ENCODE measurements at places on chromosomes 3 and 15.

DNA sequence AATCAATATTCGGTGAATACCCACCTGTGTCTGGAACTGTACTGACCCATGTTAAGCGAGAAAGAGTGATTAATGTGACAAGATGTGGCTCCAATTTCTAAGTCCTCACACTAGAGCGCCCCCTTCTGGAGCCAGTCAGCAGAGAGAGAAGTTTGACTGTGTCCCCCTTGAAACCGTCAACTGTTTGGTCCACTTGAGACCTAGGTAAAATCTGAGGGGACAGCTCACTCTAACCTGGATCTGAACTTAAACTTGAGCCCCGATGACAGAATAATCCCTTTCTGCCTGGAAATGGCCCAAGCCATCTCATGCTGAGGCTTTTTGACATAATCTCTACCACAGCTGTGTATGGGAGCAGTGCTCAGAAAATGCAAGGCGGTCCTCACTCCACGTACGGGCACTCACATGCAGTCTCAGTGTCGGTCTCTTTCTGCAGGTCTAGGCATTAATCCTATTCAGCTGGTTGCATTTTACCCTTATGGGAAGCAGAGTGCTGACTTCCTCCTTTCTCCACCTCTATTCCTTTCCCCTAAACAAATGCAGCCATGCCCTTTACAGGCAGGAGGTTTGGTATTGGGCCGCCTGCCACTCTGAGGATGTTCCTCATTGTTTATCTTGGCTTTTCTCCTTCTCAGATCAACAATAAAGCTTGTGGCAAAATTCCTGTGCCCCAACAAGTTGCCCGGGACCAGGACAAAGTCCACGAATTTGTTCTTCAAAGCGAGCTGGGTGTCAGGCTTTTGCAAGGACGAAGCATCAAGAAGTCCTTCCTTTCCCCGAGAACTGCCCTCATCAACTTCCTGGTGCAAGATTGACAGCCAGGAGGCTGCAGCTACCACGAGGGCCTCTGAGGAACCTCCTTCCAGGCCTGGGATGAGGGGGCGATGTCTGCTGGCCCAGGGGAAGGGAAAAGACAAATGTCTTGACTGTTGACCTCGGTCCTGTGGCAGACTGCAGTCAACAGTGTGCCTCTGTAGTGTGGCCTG, 47.5 kb upstream of the LIMD1 start:
- no peak for DNase-seq

DNA sequence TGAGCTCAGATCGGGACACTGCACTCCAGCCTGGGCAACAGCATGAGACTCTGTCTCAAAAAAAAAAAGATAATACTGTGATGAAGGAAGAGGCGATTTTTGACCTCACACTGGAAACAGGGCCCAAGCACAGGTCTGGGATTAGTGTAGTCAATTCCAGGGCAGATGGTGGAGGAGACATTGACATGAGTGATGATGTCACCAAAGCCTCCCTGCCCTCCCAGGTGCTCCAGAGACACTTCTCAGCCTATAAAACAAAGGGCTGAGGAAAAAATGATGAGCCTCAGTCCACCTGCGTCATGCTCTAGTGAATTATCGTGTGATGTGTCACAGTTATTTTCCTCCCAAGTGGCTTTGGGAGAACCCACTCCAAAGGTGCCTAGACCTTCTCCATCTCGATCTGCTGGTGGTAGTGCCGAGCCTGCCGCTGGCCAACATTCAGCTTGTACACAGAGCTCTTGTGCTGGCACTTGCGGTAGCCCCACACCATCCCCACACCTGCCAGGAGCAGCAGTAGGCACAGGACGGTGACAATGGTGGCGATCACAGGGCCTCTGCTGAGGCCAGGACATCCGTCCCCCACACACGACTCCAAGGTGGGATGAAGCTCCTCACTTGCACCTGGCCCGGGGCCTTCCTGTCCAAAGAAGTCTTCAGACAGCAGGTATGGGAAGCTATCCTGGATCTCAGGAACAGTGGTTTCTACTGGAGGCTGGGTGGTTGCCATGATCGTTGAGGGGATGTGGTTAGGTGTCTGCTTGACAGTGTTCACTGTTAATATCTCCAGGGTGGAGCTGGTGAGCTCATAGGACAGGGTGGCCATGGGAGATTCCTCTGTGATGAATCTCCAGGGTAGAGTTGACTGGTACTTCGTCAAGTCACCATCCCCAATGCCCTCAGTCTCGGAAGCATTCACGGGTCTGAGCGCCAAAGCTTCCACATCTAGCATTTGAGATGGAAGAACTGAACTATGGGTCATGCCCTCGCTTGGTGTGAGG, 38.8 kb downstream of the CRTAP start:
- DNase-seq = no peak

DNA sequence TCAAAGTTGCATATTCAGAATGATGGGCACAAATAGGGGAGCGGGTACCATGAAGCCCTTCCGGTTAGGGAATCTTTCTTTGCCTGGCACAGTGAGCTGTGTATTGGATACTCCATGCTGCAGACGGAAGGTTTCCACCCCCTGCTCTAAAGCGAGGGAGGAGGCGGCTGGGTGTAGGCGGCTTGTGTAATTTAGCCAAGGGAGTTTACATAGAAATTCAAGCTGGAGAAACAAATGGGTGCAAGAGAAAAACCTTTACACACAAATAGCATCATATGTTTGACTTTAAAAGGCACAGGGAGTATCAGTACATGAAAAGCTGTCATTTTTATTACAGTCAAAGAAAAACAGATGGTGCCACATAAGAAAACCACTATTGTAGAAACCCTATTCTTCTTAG, 59.3 kb upstream of the ADCY5 start:
- DNase-seq = no peak

GRCh38 chr3:99126316-99126715, 224.8 kb upstream of the DCBLD2 start:
- no peak for DNase-seq

- DNase-seq = peak; percentile 44
These were observed 18.5 kb downstream of the ALDH1A3 start for GRCh38 chr15:100898152-100898490.

DNA sequence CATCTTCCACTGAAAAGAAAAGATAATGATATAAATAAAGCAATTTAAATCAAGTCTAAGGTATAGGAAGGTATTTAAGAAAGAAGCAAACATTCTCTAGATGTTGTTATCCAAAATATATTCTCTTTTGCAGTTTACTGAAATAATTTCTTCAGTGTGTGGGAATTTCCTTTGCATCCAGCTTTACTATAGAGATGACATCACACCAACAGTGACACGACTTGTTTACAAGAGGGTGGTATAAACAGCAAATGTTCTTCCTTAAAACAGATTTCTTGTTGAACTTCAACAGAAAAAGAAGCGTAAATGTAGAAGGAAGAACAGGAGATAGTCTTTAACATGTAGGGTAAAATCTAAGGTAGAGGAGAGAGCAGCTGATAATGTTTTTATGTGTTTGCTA, 202.5 kb downstream of the ROBO2 start:
- no peak for DNase-seq

DNA sequence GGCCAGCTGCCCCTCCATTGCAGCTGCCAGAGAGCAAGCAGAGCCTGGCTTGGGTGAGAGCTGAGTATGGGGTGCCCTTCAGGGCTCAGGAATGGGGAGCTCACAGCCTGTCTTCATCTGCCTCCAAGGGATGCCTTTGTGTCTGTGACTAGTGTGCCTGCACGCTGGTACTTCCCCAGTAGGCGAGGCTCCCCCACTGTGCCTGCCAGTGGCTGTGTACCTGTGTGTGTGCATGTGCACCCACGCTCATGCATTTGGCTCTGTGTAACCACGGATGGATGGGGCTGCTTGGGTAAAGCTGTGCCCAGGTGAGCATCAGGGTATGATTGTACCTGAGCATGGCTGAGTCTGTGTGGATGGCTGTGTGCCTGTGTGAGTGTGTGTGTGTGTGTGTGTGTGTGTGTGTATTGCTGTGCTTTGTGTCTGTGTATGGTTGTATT, 2.3 kb upstream of the GRM2 start:
- no peak for DNase-seq

DNA sequence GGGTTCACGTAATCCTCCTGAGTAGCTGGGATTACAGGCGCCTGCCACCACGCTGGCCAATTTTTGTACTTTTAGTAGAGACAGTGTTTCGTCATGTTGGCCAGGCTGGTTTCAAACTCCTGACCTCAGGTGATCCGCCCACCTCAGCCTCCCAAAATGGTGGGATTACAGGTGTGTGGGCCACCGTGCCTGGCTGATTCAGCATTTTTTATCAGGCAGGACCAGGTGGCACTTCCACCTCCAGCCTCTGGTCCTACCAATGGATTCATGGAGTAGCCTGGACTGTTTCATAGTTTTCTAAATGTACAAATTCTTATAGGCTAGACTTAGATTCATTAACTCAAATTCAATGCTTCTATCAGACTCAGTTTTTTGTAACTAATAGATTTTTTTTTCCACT, 9.4 kb downstream of the VHL start:
- DNase-seq = no peak

GRCh38 chr15:68871507-68871906, 50.8 kb upstream of the ANP32A start:
- no peak for DNase-seq

DNA sequence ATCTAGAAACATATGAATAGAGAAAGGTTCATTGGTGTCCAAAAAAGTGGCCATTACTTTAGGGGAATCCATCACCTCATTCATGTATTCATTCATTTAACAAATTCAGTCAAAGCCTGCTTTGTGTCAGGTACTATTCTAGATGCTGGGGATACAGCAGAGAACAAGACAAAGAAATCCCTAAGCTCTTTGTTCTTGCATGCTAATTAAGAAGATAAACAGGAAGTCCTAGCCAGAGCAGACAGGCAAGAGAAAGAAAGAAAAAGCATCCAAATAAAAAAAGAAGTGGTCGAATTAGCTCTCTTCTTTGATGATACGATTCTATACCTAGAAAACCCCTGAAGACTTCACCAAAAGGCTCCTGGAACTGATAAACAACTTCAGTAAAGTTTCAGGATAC, 12.4 kb upstream of the ZMAT3 start:
- DNase-seq = no peak

DNA sequence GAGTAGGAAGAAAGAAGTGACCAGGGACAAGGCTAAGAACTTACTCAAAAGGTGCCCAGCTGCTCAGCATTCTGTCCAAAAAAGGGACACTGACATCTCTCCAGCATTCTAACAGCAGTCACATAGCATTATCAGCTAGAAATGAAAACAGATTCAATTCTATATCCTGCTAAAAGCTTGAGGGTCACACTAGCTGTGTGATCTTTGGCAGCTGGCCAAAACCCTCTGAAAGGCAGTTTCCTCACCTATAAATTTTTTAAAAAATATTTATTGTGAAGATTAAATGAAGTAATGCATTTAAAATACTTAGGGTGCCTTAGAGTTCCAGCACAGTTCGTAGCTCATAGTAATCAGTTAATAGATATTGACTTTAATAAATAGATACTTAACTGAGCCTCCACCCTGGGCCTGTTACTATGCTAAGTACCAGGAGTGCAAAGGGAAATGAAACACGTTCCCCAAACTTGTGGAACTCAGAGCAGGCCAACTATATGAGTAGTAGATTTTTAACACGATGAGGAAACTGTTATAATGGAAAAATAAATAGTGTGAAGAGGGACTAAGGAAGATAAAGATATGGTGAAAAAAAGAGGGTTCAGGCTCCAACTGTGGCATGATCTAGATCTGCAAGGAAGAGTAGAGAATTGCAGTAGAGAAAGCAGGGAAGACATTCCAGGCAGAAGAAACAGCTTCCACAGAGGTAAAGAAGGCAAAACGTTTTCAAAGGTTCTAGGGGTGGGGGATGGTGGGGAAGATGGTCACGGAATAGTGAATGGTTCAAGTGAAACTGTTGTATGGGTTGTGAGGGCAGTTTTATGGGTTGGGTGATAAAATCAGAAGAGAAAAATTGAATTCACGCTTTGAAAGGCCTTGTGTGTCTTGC, 11.4 kb downstream of the CD86 start:
- no peak for DNase-seq

GRCh38 chr3:141255137-141255845, 23.7 kb downstream of the PXYLP1 start:
- no peak for DNase-seq

DNA sequence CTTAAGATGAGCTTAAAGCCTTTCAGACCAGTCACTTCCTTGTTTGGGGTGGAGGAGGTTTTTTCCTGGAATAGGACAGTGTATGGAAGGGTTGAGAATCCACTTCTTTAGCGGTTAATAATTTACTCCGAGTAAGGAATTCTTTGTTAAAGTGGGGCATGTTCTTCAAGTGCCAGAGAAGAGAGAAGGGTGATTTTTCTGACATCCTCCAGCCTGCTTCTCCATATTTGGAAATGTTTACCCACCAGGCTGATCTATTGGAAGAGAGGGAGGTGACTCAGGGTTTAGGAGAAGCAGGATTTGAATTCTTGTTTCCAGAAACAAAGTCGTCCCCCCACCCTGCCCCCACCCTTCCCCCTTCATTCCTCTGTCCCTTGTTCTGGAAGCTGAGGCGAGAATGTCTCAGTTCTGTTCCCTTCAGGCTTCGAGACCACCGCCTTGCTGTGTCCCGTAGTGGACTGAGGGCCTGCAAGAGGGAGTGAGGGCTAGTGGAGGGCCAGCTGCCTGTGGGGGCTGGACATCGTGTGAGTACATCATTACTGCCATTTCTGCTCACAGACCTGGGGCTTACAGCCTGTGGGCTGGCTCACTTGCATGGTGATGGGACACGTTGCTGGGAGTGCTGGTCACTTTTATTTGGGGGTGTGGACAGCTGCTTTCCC, 58.5 kb downstream of the LPP start:
- no peak for DNase-seq

DNA sequence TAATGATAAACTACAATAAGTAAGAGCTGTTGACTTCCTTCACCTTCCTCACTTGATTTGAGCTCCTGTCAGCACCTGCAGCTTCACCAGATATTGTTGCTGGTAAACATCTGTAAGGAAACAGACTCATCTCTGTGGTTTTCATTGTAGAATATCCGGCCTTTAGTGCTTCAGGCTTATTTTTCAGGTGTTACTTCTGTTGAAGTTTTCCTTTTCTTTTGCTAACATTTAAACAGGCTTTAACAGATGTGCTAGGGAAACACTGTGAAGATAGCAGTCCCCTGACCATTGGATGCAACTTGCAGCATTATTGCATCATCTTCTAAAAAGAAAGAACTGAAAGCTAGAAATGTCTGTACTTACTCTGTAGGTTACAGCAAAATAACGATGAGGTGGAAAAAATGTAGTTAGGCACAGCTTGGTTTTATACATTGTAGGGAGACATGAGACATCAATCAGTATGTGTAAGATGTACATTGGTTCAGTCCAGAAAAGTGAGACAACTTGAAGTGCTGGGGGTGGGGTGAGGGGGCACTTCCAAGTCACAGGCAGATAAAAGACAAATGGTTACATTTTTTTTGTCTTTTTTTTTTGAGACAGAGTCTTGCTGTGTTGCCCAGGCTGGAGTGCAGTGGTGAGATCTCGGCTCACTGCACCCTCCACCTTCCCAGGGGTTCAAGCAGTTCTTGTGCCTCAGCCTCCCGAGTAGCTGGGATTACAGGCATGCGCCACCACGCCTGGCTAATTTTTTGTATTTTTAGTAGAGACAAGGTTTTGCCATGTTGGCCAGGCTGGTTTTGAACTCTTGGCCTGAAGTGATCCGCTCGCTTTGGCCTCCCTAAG, 10.2 kb downstream of the EDEM1 start:
- DNase-seq = no peak

GRCh38 chr3:12890610-12891390, 49.4 kb upstream of the RPL32 start:
- no peak for DNase-seq

Measured in NCI-H2081 treated with DMSO at 0.1 percent for 48 hours (cell line).